HT1080 (cell line): ENCODE measurements at places on chromosomes 16 and 17.

DNA sequence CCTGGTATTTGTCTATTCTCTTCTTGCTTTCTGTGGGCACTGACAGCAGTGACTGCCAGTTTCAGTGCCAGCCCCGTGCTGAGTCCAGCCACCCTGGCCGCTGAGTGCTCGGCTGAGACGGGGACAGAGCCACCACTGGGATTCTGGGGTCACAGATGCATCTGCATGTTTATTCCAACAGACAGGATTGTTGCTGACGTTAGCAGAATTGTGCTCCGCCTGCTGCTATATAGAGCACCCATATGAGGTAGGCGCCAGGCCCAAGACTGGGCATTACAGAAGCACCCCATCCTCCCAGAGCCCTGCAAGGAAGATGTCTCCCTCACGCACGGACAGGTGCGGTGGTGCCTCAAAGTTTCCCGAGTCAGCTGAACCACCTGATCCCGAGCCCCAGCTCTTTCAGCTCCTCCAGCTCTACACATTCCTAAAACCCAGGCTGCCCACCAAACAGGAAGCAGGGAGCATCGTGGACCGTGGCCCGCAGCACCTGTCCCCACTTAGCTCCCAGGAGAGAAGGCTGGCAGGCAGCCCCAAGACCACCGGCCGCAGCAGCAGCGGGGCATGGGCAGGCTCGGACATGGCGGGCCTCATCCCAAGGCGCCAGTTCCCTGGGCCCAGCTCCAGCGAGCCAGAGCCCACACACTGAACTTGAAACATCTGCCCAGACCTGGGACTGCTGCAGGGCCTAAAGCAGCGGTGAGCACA, 44.9 kb upstream of the RASD1 start:
- no peak for DNase-seq

GRCh38 chr17:33302394-33302793, 9.3 kb upstream of the ASIC2 start:
- no peak for DNase-seq

DNA sequence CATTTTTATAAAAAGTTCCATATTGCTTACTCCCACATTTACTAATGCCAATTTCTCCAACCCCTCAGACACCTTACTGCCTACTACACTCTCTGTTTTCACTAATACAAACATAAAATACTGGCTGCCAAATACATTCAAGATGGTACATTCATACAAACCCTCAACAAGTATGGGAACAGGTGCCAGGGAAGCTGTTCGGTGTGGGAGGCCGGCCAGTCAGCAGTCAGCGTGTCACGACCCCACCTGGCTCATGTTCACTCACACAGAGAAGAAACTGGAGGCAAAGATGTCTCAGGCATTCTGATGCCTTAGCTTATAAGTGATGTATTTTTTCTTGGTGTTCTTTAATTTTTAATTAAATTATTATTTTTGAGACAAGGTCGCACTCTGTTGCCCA, 42.4 kb upstream of the TRAP1 start:
- no peak for DNase-seq

GRCh38 chr16:4852221-4852872, 5.1 kb downstream of the UBN1 start:
- DNase-seq: peak; percentile 73

- no peak for DNase-seq
These were observed 232.4 kb upstream of the PSMD7 start for GRCh38 chr16:74064120-74064735.

DNA sequence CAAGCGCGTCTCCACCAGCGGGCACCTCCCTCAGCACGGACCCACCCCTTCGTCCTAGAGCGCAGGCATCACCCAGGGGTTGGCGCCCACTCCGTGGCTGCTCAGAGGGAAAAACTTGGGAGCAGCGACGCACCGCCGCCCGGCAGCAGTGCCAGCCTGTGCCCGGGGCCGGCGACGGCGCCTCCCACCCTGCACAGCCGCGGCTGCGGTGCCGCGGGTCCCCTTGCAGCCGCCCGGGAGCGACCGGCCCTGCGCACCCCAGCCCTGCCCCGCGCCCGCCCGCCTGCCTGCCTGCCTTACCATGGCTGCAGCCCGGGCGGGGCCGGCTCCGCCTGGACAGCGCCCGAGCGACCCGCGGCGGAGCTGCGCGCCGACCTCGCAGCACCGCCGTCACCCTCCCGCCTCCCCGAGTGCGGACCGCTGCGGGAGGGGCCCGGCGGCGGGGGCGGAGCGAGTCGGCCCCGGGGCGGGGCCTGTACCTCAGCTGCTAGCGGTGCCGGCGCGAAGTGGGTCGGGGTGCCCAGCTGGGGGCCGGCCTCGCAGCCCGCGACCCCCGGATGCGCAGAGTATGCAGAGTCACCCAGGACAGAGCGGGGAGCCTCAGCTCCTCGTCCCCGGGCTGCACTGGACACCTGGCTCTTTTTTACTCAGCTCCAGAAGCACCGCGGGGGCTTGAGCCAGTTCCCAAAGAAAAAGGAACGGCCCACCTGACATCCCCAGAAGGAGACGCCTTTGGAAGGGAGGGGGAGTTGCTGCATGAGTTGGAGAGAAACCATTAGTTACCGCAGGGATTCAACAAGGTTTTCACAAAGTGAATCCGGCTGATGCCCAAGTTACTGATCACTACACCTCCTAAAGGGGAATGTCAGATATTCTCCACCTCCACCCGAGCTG, 17.5 kb upstream of the MTMR4 start:
- no peak for DNase-seq

- DNase-seq: peak; percentile 83
These were observed 2.4 kb upstream of the ALOXE3 start for GRCh38 chr17:8120520-8121406.

- DNase-seq: no peak
These were observed 5.1 kb downstream of the PRSS21 start for GRCh38 chr16:2822158-2822495.

DNA sequence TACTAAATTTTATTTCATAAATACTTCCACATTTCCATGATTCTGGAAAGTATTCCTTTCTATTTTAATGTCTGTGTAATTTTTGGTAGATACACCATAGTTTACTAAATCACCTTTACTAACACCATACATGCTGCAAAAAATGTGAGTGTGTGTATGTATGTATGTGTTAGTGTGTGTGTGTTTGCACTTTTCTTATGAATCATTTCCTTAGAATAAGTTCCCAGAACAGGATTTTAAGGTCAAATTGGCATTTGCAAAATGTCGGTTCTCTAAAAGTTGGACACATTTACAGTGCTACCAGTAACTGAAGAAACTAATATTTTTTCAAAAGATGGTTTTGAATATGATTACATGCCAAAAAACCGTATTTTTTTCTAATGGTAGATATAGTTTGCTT, 137.1 kb downstream of the CYB561 start:
- peak; percentile 57 for DNase-seq

DNA sequence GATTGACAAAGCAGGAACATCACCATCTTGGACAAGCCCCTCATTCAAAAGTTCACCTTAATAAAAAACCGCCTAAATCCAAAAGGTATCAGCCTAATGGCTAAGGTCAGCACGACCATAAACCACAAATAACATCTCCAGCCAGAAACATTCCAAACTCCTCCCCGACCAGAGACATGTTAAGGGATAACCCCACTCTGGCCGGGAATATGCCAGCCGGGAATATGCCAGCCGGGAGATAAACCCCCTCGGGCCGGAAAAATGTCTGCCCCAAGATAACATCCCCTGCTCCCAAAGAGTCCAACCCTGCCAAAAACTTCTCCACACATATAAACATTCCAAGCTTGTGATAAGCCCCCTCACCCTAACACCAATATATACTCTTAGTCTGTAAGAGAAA, 1.4 kb downstream of the DHX33 start:
- DNase-seq: no peak

GRCh38 chr17:63681530-63681929, 18.4 kb downstream of the LIMD2 start:
- no peak for DNase-seq

GRCh38 chr17:77070888-77071279, 69.9 kb upstream of the SEC14L1 start:
- no peak for DNase-seq

DNA sequence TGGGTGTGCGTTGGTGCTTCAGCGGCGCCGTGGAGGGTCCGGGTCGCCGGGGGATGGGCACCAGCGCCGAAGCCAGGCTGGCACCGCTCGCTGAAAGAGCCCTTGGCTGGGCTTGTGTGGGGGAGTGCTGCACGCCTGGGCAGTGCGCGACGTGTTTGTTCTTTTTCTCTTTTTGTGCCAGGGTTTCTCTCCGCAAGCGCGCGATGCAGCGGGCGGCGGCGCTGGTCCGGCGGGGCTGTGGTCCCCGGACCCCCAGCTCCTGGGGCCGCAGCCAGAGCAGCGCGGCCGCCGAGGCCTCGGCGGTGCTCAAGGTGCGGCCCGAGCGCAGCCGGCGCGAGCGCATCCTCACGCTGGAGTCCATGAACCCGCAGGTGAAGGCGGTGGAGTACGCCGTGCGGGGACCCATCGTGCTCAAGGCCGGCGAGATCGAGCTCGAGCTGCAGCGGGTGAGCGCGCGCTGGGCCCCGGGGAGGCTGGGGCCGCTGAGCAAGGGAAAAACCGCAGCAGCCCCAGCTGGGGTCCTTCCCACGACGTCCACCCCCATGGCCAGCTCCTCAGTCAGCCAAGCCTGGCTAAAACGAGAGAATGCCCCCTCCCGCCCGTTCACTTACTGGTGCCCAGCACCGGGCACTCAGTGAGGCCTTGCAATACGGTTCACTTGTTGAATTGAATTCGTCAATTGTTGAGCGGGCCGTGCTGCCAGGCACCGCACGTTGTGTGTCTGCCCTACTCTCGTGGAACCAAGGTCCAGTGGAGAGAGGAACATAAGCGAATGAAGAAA, 541 bp downstream of the GPT2 start:
- DNase-seq: no peak

- no peak for DNase-seq
These were observed 105.6 kb downstream of the OR1D5 start for GRCh38 chr17:2957631-2958286.

GRCh38 chr16:53768167-53768566, 64.2 kb downstream of the FTO start:
- DNase-seq: no peak

DNA sequence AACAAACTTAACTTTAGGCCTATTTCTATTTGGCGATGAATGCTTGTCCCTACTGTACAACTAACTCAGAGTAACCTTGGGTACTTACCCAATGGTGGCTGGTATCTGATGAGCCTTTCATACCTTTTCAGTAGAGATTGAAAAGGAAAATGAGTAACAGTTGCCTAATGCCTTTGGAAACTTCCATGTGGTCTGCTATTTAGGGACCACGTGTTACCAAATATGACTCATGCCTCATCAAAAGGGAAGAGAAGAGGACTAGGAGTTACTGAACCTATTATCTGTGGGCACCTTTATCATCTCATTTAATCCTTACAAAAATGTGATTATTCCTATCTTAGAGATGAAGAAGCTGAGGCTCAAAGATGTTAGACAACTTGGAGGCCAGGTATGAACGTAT, 8.1 kb downstream of the MYOCD start:
- DNase-seq: peak; percentile 9

DNA sequence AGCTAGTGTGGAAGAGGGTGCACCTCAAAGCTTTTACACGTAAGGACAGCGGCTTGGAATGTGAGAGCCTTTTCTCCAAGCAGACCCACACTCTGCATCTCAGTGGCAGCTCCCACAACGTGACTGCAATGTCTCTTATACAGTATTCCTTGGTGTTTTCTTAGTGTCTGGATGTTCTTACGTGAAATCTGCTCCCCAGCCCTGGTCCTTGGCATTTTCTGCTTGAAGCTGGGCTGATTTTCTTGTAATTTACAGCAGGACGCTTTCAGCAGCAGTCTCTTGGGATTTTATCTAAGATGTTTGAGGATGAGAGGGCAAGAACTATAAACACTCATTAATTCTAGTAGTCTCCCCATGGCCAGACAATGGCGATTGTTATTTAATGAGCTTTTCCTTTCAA, 12.1 kb upstream of the POLR3E start:
- no peak for DNase-seq

GRCh38 chr17:44663095-44663494, 6.8 kb downstream of the MEIOC start:
- no peak for DNase-seq

DNA sequence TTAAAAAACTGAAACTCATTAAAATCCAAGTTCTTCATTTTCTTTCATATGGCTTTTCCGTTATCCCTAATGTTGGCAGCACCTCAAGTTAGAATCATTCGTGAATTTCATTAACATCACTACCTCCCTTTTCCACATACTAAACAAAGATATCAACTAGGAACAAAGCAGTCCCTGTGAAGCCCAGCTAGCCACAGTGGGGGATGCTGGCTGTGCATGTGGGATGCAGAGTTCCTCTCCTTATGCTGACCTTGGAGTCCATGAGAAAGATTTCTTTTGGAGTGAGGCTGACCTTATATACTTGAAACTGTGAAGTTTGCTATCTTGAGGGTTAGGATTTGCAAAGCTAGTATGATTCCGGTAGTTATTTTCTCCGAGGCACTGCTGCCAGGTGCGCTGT, 117.6 kb downstream of the TANGO6 start:
- DNase-seq: no peak

DNA sequence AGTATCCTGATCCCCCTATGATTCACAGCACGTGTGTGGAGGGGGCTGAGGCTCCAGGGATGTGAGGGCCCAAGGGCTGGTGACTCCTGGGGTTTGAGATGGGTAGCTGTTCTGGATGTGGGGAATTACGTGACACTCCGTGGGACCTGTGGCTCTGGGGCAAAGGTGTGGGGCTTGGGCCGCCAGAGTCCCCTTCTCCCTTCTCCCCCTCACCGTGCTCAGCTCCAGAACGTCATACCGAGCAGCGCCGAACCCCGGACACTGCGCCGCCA, 7.2 kb downstream of the PLEKHH3 start:
- DNase-seq: no peak

- DNase-seq: no peak
These were observed 984 bp downstream of the CENPV start for GRCh38 chr17:16352303-16352666.

GRCh38 chr16:4744555-4745273, 10.4 kb downstream of the DNAAF8 start:
- no peak for DNase-seq

DNA sequence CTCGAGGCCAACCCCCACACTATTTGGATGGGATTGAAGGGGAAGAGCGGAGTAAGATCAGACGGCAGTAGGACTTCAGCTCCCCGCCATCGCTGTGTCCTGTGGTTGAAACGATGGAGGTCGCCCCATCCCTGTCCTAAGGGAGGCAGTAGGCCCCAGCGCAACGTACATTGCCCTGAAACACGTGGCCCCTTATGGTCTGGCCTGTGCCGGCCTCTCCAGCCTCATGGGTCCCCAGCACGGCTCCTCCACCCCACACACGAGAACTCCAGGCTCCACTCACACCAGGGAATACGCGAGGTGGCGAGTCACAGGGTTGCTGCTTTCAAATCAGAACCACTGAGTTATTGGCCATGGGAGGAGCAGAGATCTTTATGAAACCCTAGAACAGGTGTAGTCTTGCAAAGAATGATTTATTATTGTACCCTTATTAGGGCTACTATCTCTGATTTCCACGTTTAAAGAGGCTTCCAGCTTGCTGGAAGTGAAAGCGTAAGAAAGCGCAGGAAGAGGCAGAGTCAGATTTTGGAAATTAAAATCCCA, 669 bp upstream of the DCTPP1 start:
- no peak for DNase-seq

GRCh38 chr16:65547772-65548446, 426.0 kb upstream of the CDH11 start:
- DNase-seq: peak; percentile 60

GRCh38 chr16:456891-457483, 31.5 kb downstream of the RAB11FIP3 start:
- DNase-seq: no peak

- DNase-seq: no peak
These were observed 2.6 kb upstream of the N4BP1 start for GRCh38 chr16:48612611-48613010.

GRCh38 chr17:80082403-80083135, 18.8 kb upstream of the GAA start:
- peak; percentile 43 for DNase-seq

- DNase-seq: no peak
These were observed 5.0 kb upstream of the TRAF4 start for GRCh38 chr17:28738680-28739384.
